ENCODE measurements at places on chromosomes 6 and 20.

- no peak for DNase-seq
These were observed 90.1 kb downstream of the RSPH3 start for GRCh38 chr6:158909938-158910337.

- DNase-seq = no peak
These were observed 46.1 kb downstream of the MBOAT1 start for GRCh38 chr6:20166210-20166609.

GRCh38 chr20:50470264-50470858 lies 39.8 kb upstream of the PTPN1 start:
- DNase-seq = no peak

DNA sequence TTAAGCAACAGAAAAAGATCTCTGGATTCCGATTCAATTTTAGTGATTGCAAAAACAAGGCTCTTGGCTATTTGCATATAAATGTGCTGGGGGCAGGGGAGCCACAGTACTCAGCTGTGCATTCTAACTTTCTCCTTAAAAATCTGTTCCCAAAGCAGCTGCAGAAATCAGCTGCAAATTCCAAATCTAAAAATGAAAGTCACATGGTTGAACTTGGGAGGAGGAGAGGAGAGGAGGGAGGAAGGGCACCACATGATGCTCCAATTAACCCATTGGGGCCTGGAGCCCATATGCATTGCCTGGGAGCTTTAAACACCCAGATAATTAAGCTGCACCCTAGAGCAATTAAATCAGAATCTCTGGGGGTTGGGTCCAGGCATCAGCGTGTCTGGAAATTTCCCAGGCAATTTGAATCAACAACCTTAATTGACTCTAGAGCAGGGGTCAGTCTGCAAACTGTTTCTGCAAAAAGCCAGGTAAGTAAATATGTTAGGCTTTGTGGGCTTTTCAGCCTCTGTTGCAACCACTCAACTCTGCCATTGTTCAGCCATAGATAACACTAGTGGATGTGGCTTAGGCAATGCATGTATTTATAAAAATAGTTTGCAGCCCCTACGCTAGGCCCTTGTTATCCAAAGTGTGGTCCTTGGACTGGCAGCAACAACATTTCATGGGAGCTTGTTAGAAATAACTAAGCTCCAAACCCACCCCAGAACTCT lies 508.1 kb downstream of the KIF16B start:
- no peak for DNase-seq

- no peak for DNase-seq
These were observed 736.9 kb upstream of the MARCKS start for GRCh38 chr6:113120224-113120581.

DNA sequence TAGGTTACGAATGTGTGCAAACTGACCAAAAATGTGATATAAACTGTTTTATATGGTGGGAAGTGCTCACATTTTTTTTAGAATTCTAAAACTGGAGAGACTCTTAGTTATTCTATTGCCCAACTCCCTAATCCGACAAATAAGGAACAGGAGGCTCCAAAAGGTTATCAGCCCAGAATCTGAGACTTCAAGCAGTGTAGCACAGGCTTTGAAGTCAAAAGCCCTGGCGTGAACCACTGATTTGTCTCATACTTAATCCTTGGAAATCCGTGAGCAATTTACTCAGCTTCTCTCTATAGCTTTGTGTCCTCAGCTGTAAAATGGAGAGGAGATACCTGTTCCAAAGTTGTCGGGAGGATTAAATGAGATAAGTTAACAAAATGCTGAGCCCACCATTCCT lies 368.8 kb upstream of the SASH1 start:
- DNase-seq = no peak

Measured in stimulated activated CD4-positive, alpha-beta T cell treated with anti-CD3 and anti-CD28 coated beads, Interleukin-4, amount 100 ng/mL, for 1 hour (primary cell).